ENCODE measurements at places on chromosomes 5 and 9. TPM values are rescaled to one million over a fixed set of nuclear protein-coding genes. Genes with fewer than 3 reads are reported as not detected.

DNA sequence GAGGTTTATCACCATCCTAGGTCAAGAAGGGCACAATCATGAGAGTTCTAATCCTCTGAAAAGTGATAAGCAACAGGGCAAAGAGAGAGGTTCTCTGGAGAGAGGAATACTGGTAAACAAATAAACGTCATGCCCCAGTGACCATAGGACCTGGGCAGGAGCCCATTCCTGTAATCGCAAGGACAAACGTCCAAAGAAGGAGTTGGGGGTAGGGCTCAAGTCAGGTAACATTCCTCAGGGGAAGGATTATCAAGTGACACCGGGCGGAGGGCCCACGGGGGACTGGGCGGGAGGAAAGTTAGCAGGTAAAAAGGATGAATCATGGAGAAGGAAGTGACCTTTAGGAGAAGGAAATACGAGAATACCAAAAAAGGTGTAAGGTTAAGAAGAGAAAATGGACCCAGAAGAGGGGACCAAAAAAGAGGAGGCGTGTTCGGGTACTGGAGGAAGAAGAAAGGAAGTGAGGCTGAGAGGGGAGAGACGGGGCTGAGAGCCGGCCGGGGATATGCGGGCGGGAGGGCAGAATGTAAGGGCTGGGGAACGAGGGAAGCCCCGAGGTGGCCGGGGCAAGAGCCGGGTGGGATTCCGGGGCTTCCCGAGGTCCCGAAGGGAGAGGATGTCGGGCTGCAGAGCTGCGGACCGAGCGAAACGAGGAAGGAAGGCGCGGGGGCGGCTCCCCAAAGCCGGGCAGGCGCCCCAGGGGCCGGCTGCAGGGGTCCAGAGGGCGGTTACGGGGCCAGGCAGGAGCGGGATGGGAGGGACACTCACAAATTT, 583 bp downstream of the DIAPH1 start:
- DNase-seq: no peak

CDKN2B-AS1 gene
- 0.39 TPM for total RNA-seq

POU4F3 gene
- total RNA-seq: 0.07 TPM

TMOD1 gene
- 1.5 TPM for total RNA-seq

GRCh38 chr5:179974946-179975712, 67.4 kb upstream of the TBC1D9B start:
- DNase-seq: no peak

GRCh38 chr5:90638878-90639277, 80.3 kb downstream of the ADGRV1 start:
- DNase-seq: no peak

GRCh38 chr5:107301999-107302398, 368.7 kb downstream of the EFNA5 start:
- DNase-seq: no peak

GRCh38 chr9:109037946-109038715, 24.8 kb upstream of the CTNNAL1 start:
- no peak for DNase-seq

DNA sequence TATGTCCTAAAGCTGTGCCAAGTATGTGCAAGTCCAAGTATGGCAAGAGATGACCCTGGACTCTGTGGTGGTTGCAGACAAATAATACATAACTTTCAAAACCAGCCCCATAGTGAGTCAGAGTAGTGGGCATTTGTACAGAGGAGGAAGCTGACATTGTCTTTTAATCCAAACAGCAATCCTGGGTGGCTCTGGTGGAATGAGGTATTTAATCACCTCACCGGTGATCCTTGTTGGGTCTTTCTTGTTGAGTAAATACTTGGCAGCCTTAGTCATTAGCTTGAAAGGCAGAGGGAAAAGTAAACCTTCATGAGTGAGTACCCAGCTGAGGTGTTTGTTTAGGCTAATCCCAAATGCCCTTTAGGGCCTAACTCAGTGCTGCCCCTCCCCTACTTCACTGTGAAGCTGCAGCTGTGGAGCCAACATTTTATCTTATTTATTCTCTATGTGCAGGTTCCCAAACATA, 148.7 kb upstream of the SLC12A2 start:
- DNase-seq: no peak

FIBCD1 gene
- not detected for total RNA-seq

- no peak for DNase-seq
Measured at GRCh38 chr5:154271936-154272514, 81.5 kb downstream of the GALNT10 start.

DNA sequence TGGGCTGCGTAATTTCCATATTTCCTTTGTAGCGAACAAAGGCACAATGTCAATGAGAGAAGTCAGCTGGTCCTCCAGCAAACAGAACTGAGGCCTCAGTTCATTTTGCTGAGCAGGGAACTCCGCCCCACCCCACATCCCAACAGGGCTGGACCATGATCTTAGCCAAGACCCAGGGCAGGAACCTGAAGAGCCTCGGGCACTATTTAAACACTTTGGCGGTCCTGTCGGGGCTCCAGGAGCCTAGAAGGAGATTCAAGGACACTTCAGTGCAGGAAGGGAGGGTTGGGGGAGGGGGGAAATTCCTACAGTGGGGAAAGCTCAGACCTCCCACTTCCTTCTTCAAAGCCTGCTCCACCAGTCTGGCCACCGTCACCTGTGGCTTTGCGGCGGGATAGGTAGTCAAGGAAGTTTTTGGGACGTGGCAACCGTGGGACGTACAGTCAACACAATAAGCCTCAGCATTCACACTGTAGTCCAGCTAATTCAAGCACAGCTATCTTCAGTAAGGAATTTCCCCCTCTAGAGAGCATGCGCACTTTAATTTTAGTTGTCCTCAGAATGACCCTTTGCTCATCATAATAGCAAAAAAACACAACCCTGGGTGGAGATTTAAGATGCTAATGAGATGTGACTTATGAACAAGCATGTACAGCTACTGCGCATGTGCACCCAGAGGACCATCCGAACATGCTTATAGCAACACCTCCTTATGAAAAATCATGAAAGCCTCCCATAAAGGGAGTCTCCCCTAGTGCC, 30.9 kb downstream of the S1PR3 start:
- DNase-seq: no peak
